ENCODE measurements at places on chromosomes 4 and X.

GRCh38 chr4:128633067-128633466 is 176.4 kb upstream of the JADE1 start:
- DNase-seq = no peak

GRCh38 chr4:115454228-115454627 is 340.8 kb upstream of the NDST4 start:
- DNase-seq = no peak

- DNase-seq = no peak
Measured at GRCh38 chr4:189049682-189050081, 891.0 kb upstream of the FRG1 start.

DNA sequence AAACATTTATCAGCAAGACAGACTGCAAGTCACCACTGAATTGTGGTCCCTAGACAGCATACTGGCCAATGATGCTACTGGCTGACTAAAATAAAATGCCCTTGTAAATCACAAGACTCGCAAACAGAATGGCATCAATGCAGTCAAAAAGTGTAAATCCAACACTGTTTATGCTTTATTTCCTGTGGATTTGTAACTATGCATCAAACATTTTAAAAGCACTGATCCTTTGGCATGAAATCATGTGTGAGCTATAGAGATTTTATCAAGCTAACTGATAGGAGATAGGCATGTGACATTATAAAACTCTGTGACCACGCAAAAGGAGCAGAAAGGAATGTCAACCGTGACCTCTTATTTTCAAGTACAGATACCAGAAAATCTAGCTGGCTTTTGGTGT is 20.8 kb downstream of the MBNL3 start:
- DNase-seq = no peak

- DNase-seq = no peak
Measured at GRCh38 chr4:129901205-129901604, 805.3 kb downstream of the C4orf33 start.

- DNase-seq = no peak
Measured at GRCh38 chrX:31153475-31154047, 81.7 kb upstream of the FTHL17 start.

- no peak for DNase-seq
Measured at GRCh38 chr4:128328106-128328505, 40.5 kb upstream of the PGRMC2 start.

GRCh38 chr4:67927251-67927650 is 36.0 kb downstream of the TMPRSS11A start:
- no peak for DNase-seq

DNA sequence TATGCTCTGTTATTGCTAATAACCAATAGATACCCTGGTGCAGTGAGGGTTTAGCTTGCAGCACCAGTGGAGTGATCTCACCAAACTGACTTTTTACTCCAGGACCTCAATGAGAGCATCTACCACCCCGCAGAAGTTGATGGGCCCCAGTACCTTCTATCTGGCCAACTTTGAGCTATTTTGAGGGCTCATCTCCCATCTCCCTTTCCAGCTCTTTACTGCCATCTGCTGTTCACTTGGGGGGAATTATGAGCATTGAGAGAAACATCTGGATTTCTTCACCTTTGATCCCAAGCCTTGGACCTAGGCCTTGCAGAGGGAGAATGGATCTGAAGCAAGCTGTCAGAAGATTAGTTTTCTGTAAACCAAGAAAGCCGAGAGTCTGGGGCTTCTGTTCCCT is 143.6 kb downstream of the TMEM164 start:
- no peak for DNase-seq

DNA sequence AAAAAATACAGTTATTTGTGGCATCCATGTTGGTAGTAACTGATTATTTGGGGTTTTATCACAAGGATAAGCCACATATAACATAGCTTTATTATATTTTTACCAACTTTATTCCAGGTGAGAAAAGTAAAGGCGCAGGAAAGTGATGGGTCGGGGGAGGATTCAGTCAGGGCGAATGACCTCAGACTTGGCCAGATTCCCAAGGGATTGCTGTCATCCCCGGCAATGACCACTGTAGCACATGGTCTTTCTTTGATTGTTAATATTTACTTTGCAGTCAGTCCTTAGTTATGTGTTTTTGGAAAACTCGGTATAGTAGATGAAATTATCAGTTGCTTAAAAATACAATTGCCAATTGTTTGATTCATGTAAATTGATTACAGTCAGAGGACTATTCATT is 17.6 kb downstream of the GRIA3 start:
- no peak for DNase-seq

DNA sequence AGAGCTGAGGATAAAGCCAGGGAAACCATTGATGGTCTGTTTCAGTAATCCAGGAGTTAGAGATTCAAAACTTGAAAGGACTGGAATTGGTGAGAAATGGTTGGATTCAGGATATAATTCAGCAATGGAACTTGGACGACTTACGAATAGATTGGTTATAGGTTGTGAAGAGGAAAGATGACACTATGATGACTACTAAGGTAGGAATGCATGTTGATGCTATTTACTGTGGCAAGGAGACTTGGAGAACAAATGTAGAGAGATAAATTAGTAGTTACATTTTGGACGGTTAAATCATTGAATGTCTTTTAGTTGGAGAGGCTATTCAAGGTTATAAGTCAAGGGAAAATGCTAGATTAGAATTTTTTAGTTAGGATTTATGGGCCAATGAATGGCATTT is 365.4 kb upstream of the TECRL start:
- DNase-seq = no peak

GRCh38 chrX:1564750-1565683 is 26.4 kb upstream of the AKAP17A start:
- DNase-seq = no peak

DNA sequence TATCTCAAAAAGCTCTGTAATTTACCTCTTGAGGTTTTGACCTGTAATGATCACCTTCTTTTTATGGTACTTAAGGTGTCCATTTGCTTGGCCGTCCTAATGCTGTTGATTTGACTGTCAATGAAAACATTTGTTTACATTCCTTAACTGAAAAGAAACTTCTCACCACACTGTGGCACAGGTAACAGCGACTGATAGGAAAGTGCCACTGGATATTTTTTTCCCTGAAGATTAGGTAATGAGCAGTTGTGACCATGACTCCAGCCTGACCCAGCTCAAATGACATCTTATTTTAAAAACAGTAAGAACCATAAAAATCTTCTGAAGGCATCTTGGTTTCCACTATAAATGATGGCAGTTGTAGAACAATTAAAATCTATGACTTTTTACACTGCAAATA is 87.6 kb downstream of the HHIP start:
- DNase-seq = no peak

DNA sequence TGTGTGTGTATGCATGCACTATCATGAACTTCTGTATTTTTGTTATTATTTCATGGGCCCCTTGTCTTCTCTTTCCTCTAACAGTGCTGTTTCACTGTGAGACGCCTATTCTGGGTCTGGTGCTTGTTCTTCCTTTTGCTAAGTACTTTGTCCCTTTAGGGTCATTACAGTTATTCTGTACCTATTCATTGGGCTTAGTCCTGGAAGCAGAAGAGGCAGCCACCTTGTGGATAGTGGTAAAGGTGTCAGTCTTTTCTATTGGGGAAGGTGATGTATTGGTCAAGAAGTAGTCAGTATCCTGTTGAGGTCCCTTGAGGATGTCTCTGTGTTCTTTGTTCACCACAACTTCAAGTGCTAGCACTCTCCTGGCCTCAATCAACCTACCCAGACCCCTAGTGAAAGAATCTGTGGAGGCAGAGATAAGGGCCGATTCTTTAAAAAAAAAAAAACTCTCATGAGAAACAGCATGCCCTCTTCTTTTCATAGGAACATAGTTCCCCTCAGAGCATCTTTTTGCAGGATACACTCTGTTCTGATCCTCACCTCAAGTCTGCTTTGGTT is 593.8 kb downstream of the SPRY1 start:
- DNase-seq = no peak

- DNase-seq = no peak
Measured at GRCh38 chr4:26803211-26803861, 57.3 kb upstream of the STIM2 start.

DNA sequence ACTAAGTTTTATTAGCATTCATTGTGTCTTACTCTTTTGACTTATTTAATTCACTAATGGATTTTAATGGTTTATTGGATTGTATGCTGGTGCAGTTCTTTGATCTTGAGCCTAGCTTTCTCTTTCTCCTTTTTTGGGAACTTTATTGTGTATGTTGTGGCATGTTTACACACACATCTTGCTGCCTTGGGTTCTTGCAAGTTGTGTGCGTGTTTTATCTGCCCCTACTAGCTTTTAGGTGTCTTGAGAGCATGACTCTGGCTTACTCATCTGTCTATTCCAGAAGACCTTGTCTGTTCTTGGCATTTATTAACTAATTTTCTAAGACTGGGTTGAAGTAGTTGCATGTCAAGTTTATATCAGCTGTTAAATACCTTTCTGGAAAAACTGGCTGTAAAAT is 2.7 kb downstream of the TMEM165 start:
- DNase-seq = no peak

DNA sequence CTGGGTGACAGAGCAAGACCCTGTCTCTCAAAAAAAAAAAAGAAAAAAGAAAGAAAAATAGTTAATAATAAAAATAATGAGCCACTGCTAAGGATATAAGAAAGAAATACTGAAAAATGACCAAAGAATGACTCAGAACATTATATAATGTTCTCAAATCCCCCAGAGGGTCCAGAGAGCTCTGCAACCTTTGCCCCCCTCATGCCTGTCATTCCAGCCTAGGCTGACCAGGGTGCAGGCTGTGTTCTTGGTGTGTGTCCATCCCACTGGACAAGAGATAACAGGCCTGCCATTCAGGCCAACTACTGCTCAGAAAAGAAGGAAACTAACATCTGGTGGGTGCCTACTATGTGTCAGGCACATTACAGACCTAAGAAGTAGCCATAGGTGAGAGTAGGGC is 72.7 kb upstream of the EDNRA start:
- no peak for DNase-seq

DNA sequence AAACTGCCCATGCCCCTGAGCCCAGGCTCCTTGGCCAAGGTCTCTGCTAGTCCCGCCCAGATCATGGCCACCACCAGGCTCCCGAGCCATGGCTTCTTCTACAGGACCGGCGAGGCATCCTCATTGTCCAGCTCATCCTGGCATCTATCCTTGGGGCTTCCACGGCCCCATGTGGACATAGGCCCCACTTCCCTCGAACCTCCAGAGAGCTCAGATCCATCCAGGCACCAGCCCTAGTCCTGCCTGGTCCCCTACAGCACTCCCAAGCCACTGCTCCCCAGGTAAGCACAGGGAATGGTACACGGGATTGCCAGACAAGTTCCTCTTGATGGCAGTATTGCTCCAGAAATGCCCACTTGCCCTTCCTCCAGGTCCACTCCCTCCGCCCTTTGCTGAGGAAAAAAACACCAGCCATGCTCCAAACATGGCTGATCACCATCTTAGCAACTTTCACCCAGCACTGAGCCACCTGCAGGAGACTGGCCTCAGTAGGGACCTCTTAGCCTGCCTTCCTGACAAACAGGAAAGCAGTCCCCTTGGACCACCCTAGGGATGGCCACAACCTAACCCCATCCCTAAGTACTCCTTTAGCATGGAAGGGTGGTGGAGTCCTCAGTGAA is 272.1 kb upstream of the AGTR2 start:
- DNase-seq = no peak

DNA sequence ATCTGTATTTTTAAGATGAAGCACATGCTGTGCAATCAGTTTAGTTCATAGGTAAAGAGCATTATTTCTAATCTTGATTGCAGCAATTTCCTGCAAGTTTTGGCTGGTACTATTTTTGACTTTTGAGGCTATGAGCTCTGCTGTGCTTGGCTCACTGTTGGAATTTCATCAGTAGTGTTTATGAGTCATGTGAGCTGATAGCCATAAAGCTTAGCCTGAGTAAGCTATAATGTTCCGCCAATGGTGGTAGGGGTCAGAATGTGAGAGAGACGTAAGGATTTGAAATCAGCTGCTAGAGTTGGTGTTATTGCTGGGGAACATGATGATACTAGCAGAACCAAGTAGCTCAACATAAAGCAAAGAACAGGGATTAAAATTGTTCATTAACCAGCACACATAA is 590.9 kb upstream of the GNPDA2 start:
- DNase-seq = no peak

GRCh38 chrX:49237060-49237459 is 1.8 kb downstream of the CCDC22 start:
- DNase-seq = no peak

DNA sequence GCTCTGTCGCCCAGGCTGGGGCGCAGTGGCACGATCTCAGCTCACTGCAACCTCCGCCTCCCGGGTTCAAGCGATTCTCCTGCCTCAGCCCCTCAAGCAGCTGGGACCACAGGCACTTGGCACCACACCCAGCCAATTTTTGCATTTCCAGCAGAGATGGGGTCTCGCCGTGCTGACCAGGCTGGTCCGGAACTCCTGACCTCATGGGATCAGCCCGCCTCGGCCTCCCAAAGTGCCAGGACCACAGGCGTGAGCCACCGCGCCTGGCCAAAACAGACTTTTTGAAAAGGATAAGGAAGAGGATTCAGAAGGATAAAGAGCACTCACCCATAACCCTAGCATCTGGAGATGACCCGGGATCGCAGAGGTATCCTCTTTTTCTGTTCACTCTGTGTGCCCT is 224.5 kb upstream of the AGTR2 start:
- DNase-seq = no peak

- DNase-seq = no peak
Measured at GRCh38 chr4:165540206-165540830, 161.5 kb downstream of the CPE start.

DNA sequence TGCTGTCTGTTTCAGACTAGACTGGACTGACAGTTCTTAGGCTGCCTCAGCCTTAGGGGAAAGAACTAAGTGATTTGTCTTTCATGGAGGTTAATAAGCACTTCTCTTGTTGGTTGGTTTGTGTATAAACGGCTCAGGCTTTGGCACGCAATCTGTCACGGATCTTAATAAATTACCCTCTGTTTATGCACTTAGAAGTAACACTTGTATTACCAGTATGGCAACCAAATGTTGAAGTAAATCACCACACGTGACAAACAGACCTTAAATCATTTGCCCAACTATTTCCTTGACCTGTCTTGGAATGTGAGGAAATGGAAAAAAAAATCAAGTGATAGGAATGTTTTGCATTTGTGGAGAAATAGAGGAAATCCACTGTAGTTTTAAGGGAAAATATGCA is 69.9 kb downstream of the TEX13A start:
- no peak for DNase-seq

DNA sequence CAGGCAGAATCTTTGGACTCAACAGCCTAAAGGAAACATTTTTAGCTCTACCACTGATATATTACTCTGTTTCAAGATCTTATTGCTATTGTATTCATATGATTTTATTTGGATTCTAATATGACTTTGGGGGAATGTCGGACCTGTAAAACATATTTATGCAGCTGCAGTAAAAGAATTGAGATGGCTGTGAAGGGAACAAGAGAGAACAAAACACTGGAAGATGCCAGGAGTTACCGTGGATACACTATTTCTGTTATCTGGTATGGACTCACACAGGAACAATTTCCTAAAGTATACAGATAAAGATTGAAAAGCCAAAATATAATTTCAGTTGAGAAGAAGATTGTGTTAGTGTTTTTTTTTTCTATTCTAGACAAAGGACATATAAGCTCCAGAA is 113.0 kb upstream of the DCLK2 start:
- no peak for DNase-seq

Data from stimulated activated CD4-positive, alpha-beta T cell treated with anti-CD3 and anti-CD28 coated beads, Interleukin-12 subunit alpha, Interleukin-12 subunit beta, amount 100 ng/mL, for 48 hours (primary cell).